Liver (tissue), 10 donors: ENCODE measurements at places on chromosomes 2 and 18. TPM values are rescaled to one million over a fixed set of nuclear protein-coding genes. Genes with fewer than 3 reads are reported as not detected.

The TPO gene
- not detected for total RNA-seq

The DSC3 gene
- total RNA-seq: 0.05 TPM

The GPBAR1 gene
- total RNA-seq: 1.4 TPM

The ARHGEF4 gene
- not detected for total RNA-seq

The DCDC2C gene
- total RNA-seq: not detected

The AMMECR1L gene
- total RNA-seq: 6.7 TPM

The ANKRD29 gene
- 0.50 TPM for total RNA-seq

The ELOA2 gene
- total RNA-seq: not detected

The GALNT5 gene
- under 0.01 TPM for total RNA-seq

The LCT gene
- total RNA-seq: not detected

The LIMS3 gene
- total RNA-seq: 3.7 TPM

The RAB27B gene
- 4.5 TPM for total RNA-seq

The ITGA4 gene
- 142 TPM for total RNA-seq

The ALPP gene
- total RNA-seq: not detected

The MTIF2 gene
- 29.7 TPM for total RNA-seq

The HAAO gene
- total RNA-seq: 17.4 TPM

The C2orf15 gene
- 0.65 TPM for total RNA-seq

The CCBE1 gene
- total RNA-seq: 2.3 TPM

The HRH4 gene
- 0.17 TPM for total RNA-seq

The TSPYL6 gene
- not detected for total RNA-seq

The ASTL gene
- total RNA-seq: not detected
